ENCODE measurements at places on chromosomes 7 and 10.
A peak's percentile ranks its signal among the peaks of the same experiment; 100 is the strongest.

GRCh38 chr10:26048756-26049155 is 114.7 kb downstream of the MYO3A start:
- no peak for DNase-seq

DNA sequence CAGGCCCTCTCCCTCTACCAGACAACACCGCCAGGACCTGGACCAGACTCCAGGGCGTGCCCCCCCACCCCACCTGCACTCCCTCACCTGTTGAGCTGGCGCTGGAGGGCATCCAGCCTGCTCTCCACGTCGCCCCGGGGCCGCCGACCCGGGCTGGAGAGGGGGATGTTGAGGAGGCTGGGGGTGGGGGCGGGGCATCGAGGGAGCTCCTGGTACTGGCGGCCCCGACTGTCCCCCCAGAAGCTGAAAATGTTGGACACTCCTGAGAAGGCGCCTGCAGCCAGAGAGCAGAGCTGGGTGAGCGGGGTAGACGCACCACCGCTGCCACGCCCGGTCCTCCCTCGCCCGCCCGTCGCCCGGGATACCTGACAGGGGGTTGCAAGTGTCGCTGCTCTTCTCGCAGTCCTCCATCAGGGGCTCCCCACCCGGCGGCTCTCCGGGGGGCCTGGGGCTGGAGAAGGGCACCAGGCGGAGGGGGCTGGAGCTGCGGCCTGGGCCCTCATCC is 30.8 kb downstream of the KCNH2 start:
- DNase-seq = no peak

GRCh38 chr7:94123136-94123535 is 119.0 kb upstream of the BET1 start:
- DNase-seq = no peak

- DNase-seq = no peak
These were observed 2.3 kb upstream of the SCRN1 start for GRCh38 chr7:29991937-29992336.

GRCh38 chr7:90455163-90456030 is 14.0 kb upstream of the PTTG1IP2 start:
- DNase-seq = no peak

GRCh38 chr10:70970830-70971229 is 82.5 kb upstream of the PCBD1 start:
- DNase-seq = no peak

DNA sequence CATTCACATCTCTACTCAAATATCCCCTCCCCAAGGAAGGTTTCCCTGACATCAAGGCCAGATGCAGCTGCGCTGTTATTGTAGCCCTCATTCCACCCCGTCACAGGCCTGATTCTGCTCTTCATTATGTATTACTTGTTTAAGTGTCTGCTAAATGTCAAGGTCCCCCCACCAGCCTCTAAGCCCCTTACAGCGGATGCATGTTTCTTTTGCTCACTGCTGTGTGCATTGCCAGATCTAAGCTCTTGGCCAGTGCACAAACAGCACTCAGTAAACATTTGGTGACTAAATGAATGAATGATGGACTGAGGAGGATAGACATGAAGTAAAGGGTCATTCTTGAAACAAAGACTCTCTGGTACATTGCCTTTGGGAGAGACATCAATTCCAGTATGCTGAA is 90.6 kb downstream of the NEBL start:
- no peak for DNase-seq

GRCh38 chr7:123571684-123572083 is 14.1 kb upstream of the NDUFA5 start:
- peak; percentile 5 for DNase-seq

DNA sequence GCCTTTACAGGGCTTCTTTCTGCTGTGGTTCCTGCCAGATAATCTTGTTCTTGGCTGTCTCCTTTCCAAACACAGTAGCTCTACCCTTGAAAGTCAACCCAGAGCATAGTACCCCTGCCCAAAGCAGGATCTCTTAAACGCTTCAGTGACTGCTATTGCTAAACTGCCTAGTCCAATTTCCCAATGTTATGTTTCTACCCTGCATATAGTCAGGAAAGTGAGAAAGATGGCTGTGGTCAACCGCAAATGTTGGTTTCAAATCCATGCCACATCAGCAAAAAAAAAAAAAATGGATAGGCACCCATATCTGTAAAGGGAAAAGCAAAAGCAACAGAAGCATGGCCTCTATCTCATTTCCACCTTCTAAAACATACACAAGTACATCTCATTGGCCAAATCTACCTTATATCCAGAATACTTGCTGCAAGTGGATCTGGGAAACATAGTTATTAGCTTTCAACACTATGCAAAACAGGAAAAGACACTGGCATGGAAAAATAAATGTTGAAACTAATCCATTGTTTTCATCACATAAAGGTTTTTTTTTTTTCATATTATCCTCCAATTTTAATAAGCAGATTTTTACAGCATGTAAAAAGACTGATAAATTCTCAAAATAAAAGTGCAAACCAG is 59.8 kb downstream of the DNAJC1 start:
- no peak for DNase-seq

DNA sequence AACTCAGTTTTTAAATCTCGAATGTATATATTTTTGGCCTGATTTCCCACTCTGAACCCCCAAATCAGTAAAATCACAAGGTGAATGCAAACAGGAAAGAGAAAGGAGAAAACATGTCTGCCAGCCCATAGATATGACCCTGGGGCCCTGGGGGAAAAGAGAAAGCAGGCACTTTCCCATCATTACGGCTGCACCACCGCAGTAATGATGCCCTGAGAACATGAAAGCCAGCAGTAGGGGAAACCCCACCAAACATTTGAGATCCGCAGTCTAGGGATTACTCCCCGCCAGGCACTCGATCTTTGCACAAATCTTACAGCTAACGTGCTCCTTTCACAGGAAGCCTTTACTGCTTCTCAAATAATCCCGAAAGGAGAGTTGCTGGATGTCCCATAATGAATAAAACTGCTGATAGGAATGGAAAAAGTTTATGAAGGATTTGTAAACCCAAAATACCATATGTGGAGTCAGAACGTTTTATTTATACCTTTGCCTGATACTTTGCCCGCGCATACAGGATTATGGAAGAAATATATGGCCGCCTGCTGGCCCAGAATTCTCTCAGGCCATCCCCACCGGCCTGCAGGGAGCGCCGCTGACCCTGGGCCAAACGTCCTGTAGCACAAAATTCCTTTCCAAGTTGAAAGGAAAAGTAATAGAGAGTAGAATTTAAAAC is 180.0 kb upstream of the INHBA start:
- DNase-seq = no peak

DNA sequence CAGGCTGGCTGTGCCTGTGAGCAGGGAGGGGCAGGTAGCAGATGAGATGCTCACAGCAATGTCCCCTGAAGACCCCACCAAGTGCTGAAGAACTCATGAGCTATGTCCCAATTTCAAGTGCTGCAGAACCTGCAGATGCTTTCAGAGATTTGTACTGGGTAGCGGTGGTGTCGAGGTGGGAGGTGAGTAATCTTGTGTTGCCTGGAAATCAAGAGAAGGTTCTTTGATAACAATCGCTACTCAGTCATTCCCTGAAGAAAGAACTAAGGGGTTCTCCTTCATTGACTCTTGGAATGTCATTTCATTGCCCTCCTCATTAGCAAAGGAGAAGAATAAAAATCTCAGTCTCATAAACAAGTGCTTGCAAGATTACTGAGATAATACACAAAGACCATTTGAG is 246.4 kb downstream of the EMX2 start:
- no peak for DNase-seq

DNA sequence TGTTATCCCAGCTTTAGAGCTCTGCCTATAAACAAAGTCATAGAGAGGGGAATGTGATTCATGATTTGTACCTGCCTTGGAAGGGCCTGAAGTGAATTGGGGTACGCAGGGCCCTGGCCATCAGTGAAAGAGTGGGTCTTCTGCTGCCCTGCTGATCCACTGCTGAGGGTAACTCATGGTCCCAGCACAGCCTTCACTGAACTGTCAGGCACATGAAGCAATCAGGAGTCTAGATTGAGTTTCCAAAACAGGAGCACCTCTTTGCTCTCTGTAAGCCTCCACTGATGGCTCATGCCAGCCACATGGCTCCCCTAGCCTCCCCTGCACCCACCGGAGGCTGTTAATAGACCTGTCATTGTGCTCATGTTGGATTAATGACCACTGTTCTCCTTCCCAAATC is 217.6 kb downstream of the KCNMA1 start:
- no peak for DNase-seq

- DNase-seq = no peak
These were observed 71.0 kb upstream of the TMEM140 start for GRCh38 chr7:135076882-135077281.

- DNase-seq = no peak
These were observed 40.9 kb downstream of the MTURN start for GRCh38 chr7:30175636-30176147.

All from epithelial cell of prostate (primary cell).